AML-193 (cell line): ENCODE measurements at places on chromosomes 3 and 15.

DNA sequence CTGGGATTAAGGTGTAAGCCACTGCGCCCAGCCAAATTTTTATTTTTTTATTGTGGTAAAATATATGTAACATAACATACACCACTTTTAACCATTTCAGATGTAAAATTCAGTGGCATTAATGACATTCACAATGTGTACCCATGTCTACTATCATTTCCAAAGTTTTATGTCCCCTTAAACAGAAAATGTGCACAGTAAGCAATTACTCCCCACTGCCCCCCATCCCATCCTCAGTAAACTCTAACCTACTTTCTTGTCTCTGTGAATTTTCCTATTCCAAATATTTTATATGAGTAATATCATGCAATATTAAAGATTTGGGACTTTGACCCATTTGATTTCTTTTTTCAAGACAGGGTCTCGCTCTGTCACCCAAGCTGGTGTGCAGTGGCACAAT is 14.6 kb upstream of the PRRT3 start:
- no peak for DNase-seq

GRCh38 chr3:25536521-25537391 is 108.7 kb downstream of the RARB start:
- DNase-seq = no peak

GRCh38 chr3:42110631-42111030 is 19.5 kb downstream of the TRAK1 start:
- DNase-seq = no peak

DNA sequence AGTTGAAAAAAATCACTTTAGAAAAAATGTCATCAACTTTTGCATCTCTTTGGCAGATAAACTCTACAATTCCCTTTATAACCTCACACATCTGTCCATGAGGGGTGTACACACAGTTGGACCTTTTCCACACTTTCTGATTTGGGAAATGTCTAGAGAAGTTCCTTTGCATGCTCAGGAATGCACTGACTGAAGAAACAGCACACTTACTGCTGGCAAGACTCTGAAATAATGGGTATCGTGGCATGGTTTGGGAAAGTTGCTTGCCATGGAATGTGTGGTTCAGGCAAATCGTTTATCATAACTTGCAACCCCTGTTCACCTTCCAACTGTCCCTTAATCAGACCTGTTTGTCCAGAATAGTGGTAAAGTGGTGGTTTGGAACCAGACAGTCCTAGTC is 135.3 kb upstream of the TGFBR2 start:
- DNase-seq = no peak

- no peak for DNase-seq
Observed at GRCh38 chr3:45132568-45133211, 13.5 kb downstream of the CDCP1 start.

- no peak for DNase-seq
Observed at GRCh38 chr3:111335512-111336303, 206.3 kb upstream of the CD96 start.

GRCh38 chr15:74208901-74209559 is 6.4 kb upstream of the STRA6 start:
- no peak for DNase-seq

DNA sequence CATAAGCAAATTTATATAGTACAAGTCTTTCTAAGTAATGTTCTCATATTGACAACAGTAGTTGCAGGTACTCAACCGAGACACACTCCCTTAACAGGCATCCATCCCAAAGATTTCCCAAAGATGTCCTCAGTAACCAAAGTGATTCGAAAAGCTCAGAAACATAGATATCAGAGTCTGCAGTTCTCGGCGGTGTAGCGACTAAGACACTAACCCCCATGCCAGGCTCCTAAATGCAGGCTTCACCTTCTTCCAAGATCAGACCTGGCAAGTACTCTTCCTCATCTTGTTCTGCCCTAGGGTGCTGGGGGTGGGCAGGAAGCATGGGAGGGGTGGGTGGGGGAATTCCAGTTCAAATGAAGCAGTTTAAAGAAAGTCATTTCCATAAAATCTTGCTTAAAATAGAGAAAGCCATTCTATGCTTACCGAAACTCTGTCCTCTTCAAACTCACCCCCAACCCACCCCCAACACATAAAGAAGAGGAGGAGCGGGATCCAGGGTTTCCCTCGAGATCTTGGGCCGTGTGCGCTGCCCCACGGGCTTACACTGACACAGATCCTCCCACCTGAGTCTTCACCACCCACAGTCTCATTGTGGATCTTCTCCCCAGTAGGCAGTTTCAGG is 59.0 kb upstream of the BCL6 start:
- no peak for DNase-seq

DNA sequence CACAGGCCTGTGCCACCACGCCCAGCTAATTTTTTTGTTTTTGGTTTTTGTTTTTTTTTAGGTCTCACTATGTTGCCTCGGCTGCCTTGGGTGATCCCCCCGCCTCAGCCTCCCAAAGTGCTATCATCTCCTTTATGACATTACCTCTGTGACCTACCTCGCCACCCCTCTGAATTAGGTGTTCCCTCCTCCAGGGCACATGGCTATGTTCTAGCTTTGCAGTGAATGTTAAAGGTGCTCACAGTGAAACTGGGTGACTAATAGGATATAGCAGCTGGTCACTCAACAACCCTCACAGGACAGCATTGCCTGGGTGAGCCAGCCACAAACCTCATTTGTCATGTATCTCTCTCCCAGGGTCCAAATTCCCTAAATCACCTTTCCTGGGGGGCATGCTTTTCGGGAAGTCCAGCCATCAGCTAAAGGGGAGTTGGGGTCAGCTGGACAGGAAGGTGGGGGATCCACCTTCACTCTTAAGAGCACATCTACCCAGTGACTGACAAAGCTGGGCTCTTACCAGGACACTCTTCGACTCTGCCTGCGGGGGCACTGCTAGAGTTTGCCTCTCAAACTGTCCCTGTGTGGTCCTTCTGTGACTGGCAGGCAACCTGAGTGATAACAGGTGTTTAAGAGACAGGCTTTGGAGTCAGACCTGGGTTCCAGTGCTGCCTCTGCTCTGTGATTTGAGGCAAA is 1.6 kb upstream of the TTLL3 start:
- peak; percentile 70 for DNase-seq

- DNase-seq = no peak
Observed at GRCh38 chr15:53611145-53611920, 148.1 kb downstream of the WDR72 start.

DNA sequence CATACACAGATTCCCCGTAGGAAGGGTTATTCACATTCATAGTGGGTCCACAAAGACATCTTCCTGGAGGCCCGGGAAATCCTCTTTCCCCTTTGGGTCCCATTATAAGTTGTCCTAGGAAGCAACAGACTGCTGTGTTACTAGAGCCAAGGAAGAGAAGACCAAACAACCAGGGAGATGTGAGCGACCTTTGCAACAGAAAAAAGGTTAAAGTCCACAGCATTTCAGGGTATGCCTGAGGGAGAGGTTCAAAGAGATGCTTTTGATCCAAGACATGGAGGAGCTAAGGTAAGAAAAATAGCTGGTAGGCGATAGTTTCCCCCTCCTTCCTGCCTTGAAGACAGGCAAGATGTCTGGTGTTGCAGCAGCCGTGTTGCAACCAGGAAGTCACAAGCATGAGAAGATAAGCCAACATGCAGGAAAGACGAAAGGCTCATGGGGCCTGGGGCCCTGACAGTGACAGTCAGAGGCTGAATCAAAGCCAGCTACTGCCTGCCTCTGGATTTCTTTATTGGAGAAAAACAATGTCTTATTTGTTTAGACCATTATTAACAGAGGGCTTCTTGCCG is 30.9 kb downstream of the EAF1 start:
- peak; percentile 2 for DNase-seq

- DNase-seq = peak; percentile 80
Observed at GRCh38 chr15:73996939-73997338, 2.4 kb downstream of the PML start.

DNA sequence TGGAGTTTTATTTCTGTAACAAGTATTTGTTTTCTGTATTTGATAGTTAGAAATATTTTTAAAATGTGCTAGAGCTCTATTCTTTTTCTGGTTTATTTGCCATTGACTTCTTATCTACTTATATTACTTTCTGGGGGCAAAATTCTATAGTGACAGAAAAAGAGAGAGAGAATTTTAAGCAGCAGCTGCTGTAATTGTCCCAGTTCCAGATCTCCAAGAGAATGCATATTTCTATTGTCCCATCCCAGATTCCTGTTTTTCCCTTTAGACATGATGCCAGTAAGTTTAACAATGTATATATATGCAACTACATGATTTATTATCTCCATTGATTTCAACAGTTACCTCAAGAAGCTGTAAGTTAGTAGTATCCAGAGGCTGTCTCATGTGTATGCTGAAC is 541.7 kb upstream of the ZNF385D start:
- no peak for DNase-seq

DNA sequence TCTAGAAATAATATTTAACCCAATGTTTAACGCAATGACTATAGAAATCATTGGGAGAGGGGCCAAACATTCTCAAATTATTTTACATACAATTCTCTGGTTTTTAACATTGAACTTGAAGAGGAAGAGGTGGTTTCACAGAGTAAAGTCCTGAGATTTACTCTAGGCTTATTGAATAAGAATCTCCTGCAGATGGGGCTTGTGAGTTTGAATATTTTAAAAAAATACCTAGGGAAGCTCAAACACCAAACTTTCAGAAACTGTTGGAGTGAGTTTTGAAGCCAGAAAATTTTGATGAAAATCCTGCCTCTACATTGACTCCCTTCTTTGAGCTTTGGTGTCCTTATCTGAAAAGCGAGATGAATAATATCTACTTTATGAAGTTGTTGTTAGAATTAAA is 906.6 kb downstream of the TUSC7 start:
- DNase-seq = no peak

DNA sequence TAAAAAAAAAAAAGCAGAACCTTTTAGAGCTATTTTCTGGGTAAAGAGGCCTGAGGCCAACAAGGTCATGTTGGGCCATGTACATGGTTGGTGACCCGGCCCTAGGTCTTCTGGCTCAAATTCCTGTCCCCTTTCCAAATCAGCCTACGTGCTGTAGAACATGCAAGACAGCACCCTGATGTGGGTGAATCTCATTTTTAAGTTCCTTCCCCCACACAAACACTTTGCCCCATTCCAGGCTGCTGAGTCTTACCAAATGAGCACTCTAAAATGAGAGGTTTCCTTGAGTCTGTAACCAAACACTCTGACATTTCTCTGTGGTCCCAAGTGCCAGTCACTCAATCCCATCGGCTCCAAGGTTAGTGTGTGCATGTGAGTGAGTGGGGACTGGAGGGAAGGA is 9.4 kb downstream of the BCL6 start:
- DNase-seq = no peak

GRCh38 chr3:194857469-194858113 is 171.9 kb downstream of the FAM43A start:
- no peak for DNase-seq

- DNase-seq = no peak
Observed at GRCh38 chr3:52393131-52393807, 51.6 kb downstream of the SEMA3G start.

DNA sequence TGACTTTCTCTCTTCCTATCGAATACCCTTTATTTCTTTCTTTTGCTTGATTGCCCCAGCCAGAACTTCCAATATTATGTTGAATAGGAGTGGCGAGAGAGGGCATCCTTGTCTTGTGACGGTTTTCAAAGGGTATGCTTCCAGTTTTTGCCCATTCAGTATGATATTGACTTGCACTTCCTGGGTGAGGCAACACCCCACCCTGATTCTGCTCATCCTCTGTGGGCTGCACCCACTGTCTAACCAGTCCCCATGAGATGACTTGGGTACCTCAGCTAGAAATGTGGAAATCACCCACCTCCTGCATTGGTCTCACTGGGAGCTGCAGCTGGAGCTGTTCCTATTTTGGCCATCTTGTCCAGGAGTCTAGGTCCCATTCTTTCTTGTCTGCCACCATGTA is 44.8 kb upstream of the KCNH8 start:
- no peak for DNase-seq

- DNase-seq = no peak
Observed at GRCh38 chr15:81516461-81516860, 142.4 kb upstream of the TMC3 start.

DNA sequence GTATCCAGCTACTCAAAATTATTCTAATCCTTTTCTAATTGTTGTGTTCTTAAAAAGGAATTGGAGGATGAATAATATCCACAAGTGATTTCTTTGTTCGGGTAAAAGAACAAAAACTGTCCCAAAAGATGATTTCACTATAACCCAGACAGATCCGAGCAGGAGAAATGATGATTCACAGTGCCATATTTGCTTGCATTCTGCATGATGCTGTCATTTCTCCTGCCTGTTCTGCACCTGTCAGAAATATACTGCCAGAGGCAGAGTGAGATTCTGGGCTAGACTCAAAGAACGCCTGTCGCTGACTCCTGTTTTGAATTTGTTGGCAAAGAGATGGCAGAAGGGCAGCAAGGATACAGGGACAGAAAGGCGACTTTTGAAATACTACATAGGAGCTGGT is 34.7 kb upstream of the SLC24A5 start:
- no peak for DNase-seq

DNA sequence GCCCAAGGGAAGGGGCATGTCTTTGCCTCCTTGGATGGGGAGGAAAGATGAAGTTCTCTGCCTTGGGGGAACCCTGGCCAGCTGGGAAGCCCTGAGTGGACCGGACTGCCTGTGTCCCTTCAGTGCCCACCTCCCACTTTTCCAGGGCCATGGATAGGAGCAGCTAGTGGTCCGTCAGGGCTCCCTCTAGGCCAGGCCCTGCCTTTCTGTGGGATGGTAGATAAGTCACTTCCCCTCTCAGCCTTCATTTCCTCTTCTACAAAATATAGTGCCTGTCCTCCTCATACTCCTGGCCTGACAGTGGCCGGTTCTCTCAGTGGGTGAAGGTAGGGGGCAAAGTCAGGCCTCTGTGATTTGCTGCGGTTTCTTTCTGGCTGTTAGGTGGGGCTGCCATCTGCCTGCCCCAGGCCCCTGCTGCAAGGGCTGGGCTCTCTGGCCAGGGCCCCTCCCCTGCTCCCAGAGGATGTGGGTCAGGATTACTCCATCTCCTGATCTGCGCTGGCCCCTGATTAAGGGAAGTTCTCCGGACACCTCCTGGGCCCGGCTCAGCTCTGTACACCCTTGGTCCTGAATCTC is 1.4 kb downstream of the PLEKHO2 start:
- peak; percentile 73 for DNase-seq

DNA sequence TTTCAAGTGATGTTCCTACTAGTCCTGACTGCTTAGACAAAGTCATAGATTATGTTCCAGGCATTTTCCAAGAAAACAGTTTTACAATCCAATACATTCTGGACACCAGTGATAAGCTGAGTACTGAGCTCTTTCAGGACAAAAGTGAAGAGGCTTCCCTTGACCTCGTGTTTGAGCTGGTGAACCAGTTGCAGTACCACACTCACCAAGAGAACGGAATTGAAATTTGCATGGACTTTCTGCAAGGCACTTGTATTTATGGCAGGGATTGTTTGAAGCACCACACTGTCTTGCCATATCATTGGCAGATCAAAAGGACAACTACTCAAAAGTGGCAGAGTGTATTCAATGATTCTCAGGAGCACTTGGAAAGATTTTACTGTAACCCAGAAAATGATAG is 3.8 kb downstream of the TIPARP start:
- DNase-seq = no peak

- no peak for DNase-seq
Observed at GRCh38 chr3:64360280-64360679, 135.0 kb upstream of the PRICKLE2 start.
